Spinal cord (tissue), 10 donors: ENCODE measurements at places on chromosomes 12 and 14.

- DNase-seq, result no peak
Measured at GRCh38 chr12:122558745-122559641, 31.9 kb downstream of the KNTC1 start.

DNA sequence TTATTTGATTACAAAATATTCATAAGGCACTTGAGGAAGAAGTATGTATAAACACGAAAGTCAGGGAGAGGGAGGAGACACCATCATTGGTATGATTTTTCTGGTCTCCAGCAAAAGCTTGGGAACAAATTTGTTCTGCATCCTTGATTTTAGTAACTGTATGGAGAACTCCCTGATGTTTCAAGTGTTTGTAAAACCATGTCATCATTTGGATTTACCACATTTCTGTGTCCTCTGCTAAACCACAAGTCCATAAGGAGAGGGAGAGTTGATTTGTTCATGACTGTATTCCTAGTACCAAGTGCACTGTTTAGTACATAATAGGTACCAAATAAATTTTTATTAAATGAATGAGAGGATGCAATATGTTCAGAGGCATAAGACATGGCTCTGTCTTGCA lies 181.1 kb downstream of the BTG1 start:
- DNase-seq, result no peak

GRCh38 chr12:3772380-3772779 lies 19.5 kb upstream of the CRACR2A start:
- no peak for DNase-seq

GRCh38 chr12:101697930-101698799 lies 725 bp downstream of the CHPT1 start:
- peak; percentile 39 for DNase-seq

GRCh38 chr14:101552786-101553231 lies 8.5 kb upstream of the DIO3 start:
- no peak for DNase-seq
